ENCODE measurements at places on chromosomes 12 and 14.

DNA sequence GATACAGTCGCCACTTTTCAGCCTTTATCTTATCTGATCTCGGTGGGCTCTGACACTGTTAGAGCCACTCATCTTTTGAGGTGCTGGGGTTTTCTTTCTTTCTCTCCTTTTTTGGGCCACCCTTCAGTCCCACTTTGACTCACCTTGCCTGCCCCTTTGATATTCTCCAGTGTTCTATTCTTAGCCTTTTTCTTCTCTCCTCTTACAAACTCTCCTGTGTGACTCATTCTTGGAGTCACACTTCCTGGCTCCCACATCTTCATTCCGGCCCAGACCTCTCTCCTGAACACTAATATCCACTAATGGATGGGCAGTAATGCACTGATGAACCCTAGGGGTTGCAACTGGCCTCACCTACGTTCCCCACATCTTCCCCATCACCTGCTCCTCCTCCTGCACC lies 2.2 kb upstream of the DCD start:
- peaks cover 6% of the 10 kb centered on the region for H3K4me1 ChIP-seq
- no peak for DNase-seq
- no peak overlapping the region for H3K4me3 ChIP-seq
- no peaks in the 10 kb centered on the region for H3K27me3 ChIP-seq

GRCh38 chr12:116325336-116325664 lies 47.8 kb upstream of the MED13L start:
- no peak overlapping the region for H3K4me3 ChIP-seq
- H3K27me3 ChIP-seq, result no peaks in the 10 kb centered on the region
- H3K36me3 ChIP-seq, result no peaks in the 10 kb centered on the region

DNA sequence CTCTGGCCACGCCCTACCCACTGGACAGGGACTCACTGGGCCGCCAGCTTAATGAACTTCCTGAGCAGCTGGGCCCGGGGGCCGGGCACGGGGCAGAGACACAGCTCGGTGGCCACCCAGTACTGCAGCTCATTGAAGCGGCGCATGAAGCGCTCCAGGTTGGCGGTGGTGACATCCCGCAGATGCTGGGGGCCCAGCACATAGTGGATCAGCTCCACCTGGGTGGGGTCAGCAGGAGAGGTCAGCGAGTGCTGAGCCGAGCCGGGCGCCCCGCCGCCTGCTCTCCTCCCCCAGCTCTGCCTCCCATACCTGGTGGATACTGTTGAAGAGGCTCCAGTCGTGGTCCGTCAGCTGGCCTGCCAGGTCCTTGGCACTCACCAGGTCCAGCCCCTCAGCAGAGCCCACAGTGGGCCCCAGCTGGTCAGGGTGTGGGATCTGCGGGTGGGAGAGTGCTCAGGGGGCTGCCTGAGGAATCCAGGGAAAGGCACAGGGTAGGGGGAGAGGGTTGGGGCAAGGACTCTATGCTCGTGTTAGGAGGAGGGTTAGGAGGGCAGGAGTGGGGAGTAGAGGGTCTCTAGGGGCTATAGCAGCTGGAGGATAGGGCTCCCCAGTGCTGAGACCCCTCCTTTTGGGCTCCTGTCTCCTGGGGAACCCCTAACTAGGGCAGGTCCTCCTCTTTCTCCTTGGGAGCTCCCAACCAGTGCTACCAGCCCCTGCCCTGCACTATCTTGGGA lies 15.5 kb upstream of the ENDOU start:
- no peaks in the 10 kb centered on the region for H3K27me3 ChIP-seq
- H3K4me1 ChIP-seq, result peaks cover 22% of the 10 kb centered on the region
- no peaks in the 10 kb centered on the region for H3K36me3 ChIP-seq
- DNase-seq, result no peak

GRCh38 chr12:85823436-85824180 lies 12.6 kb downstream of the RASSF9 start:
- DNase-seq, result no peak
- H3K27me3 ChIP-seq, result no peaks in the 10 kb centered on the region
- no peaks in the 10 kb centered on the region for H3K36me3 ChIP-seq
- H3K4me3 ChIP-seq, result no peak overlapping the region

DNA sequence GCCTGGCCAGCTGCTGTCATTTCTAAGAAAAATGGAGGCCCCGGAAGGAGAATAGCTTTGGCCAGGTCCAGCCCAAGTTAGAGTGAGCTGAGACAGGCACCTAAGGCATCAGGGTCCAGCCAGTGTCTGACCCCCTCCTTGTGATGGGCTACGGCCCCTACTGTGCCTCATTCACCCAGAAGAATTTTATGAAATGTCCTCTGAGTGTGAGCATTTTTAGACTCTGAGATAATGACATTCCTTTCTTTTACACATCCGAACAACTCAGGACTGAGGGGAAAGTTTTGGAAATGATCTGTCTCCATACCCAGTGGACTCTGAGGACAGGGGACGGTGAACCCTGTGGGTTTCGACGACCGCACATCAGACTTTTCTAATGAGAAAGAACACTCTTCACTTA lies 50.4 kb downstream of the SLC24A4 start:
- DNase-seq, result no peak
- no peak overlapping the region for H3K4me3 ChIP-seq
- H3K27ac ChIP-seq, result no peak overlapping the region
- no peaks in the 10 kb centered on the region for H3K36me3 ChIP-seq

- H3K4me1 ChIP-seq, result no peaks in the 10 kb centered on the region
- no peak within 1 kb of the TSS for H3K27ac ChIP-seq
- H3K36me3 ChIP-seq, result no peaks in the 10 kb centered on the region
- peaks cover 56% of the 10 kb centered on the region for H3K27me3 ChIP-seq
These were observed at the start of gene RASAL1 for GRCh38 chr12:113135178-113136127. RASAL1 (minus strand) TSS chr12:113135761; CDS start chr12:113135462, 299 bp downstream.

DNA sequence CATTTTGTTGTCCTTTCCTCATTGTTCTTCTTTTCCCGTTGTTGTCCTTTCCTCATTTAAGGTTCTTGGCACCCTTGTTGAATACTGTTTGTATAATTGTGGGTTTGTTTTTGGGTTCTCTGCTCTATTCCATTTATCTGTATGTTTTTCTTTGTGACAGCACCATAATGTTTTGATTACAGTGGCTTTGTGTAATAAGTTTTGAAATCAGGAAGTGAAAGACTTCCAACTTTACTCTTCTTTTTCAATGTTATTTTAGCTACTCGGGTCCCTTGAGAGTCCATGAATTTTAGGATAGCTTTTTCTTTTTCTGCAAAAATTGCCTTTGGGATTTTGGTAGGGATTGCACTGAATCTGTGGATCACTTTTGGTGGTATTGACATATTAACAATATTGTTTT lies 28.1 kb downstream of the ETNK1 start:
- H3K4me3 ChIP-seq, result no peak overlapping the region
- H3K36me3 ChIP-seq, result no peaks in the 10 kb centered on the region
- H3K27me3 ChIP-seq, result no peaks in the 10 kb centered on the region
- no peak for DNase-seq
- no peaks in the 10 kb centered on the region for H3K4me1 ChIP-seq
- no peak overlapping the region for H3K27ac ChIP-seq
